ENCODE measurements at places on chromosomes 11 and 22. TPM values are rescaled to one million over a fixed set of nuclear protein-coding genes. Genes with fewer than 3 reads are reported as not detected.

ESAM gene
- 465 TPM for total RNA-seq

MMP11 gene
- total RNA-seq, result 17.9 TPM

OR5B21 gene
- total RNA-seq, result not detected

SMCO4 gene
- total RNA-seq, result 12.6 TPM

DNA sequence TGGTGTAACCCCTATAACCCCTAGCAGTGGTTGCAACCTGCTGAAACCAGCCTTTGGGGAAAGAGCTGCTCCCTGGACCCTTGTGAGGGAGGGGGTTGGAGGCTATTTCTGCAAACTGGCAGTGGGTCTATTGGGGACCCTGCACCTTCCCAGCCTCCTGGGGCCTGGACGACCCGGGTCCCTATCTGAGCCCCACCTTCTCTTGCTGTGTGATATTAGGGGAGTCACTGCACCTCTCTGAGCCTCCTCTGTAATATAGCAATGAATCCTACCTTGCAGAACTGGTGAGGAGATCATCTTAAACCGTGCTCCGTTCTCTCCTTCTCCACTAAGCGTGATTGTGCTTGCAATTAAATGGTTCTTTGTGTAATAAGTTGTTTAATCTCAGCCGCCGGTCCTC, 24.0 kb upstream of the MPPED1 start:
- DNase-seq, result no peak

GRCh38 chr11:19410032-19410431, 169.3 kb upstream of the E2F8 start:
- DNase-seq, result no peak

DNA sequence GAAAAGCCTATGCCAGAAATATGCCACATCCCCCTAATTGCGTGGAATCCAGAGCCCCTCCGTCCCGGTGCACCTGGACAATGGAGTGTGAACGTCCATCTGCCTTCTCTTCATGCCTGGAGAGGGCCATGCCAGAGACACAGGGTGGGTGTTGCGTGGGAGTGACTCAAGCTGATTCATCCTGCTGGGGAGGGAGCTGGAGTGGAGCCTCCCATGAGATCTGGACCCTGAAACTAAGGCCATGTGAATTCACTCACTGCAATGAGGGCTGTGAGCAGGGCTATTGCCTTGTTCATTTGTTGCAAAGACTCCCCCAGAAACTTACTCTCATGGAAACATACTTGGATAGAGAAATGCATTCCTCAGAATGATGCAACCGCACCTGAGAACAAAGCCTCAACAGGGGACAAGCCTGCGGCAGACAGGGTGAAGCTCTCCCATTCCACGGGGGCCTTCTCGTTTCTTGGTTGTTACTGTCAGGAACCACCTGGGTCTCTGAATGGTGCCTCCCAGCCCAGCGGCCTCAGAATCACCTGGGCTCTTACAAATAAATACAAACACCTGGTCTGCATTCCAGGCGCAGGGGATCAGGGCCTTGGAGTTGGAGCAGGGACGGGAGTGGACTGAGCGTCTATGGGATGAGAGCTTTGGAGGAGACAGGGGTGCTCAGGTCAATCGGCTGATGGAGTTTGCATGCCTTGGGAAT, 1031.2 kb downstream of the BRD1 start:
- no peak for DNase-seq

DNA sequence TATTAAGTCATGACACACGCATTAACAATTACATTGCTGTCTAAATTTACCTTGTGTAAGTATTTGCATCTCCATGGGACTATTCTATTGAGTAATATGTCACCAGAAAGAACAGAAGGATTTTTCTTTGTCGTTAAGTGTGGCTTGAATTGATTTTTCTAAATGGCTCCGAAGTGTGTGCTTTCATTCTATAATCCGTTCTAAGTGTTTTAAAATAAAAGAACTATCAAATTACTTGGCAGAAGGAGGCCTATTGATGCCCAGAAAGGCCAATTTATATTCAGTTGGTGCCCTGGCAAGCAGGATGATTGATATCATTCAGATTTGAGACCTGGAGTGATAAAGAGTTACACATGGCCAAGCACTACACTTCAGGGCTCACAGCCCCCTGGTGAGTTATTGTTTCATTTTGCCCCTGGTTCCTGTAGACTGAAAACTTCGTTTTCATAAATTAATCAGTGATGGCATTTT, 538.9 kb upstream of the ANO5 start:
- DNase-seq, result no peak

DNA sequence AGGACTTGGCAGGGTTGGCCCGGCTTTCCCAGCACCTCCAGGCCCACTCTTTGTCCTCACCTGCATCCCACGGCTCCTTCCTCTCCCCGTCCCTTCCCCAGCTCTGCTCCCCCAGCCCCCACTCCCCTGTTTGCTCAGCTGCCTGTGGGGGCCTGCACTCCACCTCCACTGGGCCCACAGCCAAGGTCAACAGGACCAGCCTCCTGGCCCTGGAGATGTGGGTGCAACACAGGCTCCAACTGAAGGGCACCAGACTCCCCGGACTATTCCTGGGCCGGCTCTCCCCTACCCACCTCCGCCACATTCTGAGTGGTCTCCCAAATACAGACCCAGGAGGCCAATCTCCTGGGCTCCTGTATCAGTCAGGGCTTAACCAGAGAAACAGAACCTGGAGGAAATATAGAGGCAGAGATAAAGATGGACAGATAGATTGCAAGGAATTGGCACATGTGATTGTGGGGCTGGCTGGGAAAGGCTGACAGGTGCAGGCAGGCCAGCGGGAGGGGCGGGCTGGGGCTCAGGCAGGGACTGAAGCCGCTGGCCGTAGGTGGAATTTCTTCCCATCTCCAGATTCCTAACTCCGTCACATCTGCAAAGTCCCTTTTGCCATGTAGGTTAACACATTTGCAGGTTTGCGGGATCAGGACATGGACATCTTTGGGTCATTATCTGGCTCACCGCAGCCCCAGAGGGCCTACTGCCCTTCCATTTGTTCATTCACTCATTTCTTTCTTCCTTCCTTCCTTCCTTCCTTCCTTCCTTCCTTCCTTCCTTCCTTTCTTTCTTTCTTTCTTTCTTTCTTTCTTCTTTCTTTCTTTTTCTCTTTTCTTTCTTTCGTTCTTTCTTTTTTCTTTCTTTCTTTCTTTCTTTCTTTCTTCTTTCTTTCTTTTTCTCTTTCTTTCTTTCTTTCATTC, 45.8 kb upstream of the MYH9 start:
- no peak for DNase-seq

GRCh38 chr22:44186121-44186510, 5.4 kb downstream of the PARVG start:
- DNase-seq, result no peak

DNA sequence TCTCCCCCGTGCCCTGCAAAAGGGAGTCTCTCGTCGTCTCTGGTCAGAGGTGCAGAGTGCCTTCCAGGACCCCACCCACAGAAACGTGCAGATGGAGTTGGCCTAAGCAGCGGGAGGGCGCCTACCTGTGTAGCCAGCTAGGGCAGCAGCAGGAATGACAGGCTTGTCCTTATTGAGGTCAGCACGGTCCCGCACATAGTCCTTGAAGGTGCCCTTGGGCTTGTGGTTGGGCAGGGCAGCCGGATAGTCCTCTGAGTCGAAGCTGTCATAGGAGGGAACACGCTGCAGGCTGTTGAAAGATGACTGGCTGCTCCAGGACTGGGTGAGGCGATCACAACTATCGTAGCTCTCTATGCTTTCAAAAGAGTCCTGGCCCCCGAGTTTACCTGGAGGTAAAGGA, 107.3 kb downstream of the ETS1 start:
- DNase-seq, result no peak

GRCh38 chr11:67266449-67267187, at the start of gene GRK2:
GRK2 (plus strand) TSS chr11:67266473; CDS start chr11:67266700, 227 bp downstream.
- DNase-seq, result no peak
